CD8-positive, alpha-beta memory T cell (primary cell): ENCODE measurements at places on chromosomes 12 and 14.
A peak's percentile ranks its signal among the peaks of the same experiment; 100 is the strongest.

DNA sequence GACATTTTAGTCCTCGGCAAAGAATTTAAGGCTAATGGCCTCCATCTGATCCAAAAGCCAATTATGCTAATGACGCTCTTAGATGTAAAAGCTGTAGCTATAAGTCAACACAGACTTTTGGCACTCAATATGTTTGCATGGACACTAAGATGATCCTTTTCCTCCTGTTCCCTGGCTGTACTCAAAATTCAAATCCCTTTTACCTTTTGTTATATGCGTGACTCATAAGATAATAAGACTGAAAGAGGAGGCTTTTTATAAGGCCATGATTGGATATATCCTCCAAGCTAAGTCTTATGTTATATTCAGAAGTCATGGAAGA is 89.8 kb downstream of the PDZRN4 start:
- no peak for DNase-seq

- DNase-seq = no peak
Measured at GRCh38 chr12:103855896-103856657, 15.0 kb upstream of the NT5DC3 start.

DNA sequence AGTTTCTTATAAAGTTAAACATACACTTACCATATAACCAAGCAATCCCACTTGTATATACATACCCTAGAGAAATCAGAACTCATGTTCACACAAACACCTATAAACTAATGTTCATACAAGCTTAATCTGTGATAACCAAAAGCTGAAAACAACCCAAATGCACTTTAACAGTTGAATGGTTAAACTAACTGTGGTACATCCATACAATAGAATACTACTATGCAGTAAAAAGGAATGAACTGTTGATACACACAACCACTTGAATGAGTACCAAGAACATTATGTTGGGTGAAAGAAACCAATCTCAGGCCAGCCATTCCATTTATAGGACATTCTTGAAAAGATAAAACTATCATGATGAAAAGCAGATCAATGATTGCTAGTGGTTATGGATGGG is 427.6 kb downstream of the DPF3 start:
- DNase-seq = no peak

GRCh38 chr12:85626001-85626783 is 210.0 kb downstream of the RASSF9 start:
- DNase-seq = no peak

DNA sequence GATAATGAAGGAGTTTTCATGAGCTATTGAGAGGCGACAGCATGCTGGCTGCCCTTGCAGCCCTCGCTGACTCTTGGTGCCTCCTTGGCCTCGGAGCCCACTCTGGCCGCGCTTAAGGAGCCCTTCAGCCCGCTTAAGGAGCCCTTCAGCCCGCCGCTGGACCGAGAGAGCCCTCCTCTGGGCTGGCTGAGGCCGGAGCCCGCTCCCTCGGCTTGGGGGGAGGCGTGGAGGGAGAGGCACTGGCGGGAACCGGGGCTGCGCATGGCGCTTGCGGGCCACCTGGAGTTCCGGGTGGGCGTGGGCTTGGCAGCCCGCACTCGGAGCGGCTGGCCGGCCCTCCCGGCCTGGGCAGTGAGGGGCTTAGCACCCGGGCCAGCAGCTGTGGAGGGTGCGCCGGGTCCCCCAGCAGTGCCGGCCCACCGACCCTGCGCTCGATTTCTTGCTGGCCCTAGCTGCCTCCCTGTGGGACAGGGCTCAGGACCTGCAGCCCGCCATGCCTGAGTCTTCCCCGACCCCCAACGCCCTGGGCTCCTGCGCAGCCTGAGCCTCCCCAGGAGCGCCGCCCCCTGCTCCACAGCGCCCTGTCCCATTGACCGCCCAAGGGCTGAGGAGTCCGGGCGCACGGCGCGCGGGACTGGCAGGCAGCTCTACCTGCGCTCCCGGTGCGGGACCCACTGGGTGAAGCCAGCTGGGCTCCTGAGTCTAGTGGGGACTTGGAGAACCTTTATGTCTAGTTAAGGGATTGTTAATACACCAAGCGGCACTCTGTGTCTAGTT is 20.1 kb upstream of the PAWR start:
- no peak for DNase-seq

GRCh38 chr14:61934385-61934784 is 172.2 kb downstream of the SNAPC1 start:
- no peak for DNase-seq

- DNase-seq = no peak
Measured at GRCh38 chr14:84152452-84152851, 1377.5 kb upstream of the FLRT2 start.

- no peak for DNase-seq
Measured at GRCh38 chr14:21735200-21735599, 61.6 kb upstream of the OR4E1 start.

GRCh38 chr14:64440494-64440893 is 24.8 kb upstream of the AKAP5 start:
- DNase-seq = no peak

DNA sequence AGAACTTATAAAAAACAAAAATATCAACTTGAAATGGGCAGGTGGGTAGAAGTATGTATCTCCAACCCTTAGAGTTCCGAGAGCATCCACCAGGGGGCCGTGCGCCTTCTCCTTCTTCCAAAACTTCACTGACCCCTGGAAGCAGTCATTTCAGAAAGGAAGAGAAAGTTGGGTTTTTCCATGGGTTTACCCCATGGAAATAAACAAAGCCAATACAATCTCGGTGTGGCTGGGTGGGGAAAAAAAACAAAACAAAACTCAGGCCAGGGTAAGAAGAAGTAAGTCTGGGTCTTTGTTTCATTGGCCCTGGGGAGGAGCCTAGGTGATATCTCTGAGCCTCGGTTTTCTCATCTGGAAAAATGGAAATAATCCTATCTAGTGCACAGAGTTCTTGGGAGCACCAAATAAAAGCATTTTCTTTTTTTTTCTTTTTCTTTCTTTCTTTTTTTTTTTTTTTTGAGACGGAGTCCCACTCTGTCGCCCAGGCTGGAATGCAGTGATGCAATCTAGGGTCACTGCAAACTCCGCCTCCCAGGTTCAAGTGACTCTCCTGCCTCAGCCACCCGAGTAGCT is 33.6 kb upstream of the HNF1A start:
- peak; percentile 69 for DNase-seq

GRCh38 chr14:91509083-91509877 is 830 bp downstream of the PPP4R3A start:
- DNase-seq = peak; percentile 20

GRCh38 chr14:105442125-105442524 is 22.5 kb downstream of the MTA1 start:
- DNase-seq = no peak

GRCh38 chr12:94704452-94705306 is 54.3 kb upstream of the TMCC3 start:
- DNase-seq = no peak

DNA sequence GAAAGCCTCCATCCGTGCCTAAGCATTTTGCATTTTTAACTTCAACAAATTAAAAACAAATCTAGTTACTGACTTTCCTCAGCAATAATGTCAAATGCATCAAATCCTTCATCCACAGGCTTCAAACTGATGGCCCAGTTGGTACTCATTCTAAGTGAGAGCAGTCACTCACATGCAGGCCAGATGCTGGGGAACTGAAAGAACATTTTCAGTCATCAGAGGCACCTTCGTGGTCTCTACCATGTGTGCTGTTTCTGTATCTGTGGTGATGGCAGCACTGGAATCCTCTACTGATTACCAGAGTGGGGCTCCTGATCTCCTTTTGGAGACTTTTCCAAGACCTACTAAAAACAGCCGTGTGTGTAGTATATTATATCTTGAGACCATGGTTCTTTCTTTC is 145.2 kb downstream of the PRIMA1 start:
- no peak for DNase-seq

GRCh38 chr12:53005986-53006809 is at the start of gene EIF4B:
TSS of gene EIF4B (plus strand) at chr12:53006456. CDS start at chr12:53006484, 28 bp downstream.
- DNase-seq = peak; percentile 99

DNA sequence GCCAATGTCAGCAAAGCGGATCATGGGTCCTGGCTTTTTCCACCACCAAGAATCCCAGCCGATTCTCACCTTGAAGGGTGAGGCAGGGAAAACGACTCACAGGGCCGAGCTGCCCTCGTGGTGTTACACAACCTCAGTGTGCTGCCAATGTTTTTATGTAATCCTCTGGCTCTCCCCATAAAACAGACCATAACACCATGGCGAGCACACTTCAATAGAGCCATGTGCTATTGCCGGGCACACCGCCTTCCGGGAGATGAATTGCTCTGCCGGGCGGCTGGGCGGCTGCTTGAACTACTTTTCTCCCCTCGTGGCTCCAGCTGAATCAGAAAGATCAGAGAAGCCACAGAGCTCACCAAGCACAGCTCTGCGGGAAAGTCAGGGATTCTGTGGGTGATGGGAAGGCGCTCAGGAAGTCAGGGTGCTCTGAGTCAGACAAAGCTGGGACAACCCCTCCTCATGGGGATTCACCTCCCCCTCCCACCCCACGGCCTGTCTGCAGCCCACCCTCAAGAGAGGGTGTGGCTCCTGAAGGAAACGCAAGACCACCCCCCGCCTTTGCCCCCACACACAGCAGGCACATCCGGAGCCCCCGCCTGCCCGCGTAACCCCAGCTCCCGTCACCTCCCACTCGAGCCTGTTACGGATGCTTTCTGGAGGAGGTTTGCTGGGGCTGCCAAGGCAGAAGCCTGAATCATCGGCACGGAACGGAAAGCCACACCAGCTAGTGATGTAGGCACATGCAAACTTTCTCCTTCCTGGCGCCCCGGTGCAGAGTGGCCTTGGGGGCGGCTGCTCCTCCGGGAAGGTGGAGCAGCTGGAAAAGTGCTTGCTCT is 1.8 kb downstream of the GALNT9 start:
- DNase-seq = no peak

GRCh38 chr14:77105145-77105939 is 7.3 kb downstream of the CIPC start:
- no peak for DNase-seq

DNA sequence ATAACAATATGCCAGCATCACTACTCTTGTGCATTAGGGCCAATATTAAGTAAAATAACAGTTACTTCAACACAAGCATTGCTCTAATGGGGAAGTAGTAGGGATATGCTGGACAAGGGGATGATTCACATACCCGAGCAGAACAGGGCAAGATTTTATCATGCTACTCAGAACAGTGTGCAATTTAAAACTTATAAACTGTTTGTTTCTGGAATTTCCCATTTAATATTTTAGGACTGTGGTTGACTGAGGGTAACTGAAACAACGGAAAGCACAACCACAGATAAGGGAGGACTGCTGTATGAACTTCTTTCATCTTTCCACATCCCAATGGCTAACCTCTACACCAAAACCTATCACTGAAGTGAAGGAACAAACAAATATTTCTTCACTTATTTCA is 36.8 kb downstream of the SARNP start:
- no peak for DNase-seq

DNA sequence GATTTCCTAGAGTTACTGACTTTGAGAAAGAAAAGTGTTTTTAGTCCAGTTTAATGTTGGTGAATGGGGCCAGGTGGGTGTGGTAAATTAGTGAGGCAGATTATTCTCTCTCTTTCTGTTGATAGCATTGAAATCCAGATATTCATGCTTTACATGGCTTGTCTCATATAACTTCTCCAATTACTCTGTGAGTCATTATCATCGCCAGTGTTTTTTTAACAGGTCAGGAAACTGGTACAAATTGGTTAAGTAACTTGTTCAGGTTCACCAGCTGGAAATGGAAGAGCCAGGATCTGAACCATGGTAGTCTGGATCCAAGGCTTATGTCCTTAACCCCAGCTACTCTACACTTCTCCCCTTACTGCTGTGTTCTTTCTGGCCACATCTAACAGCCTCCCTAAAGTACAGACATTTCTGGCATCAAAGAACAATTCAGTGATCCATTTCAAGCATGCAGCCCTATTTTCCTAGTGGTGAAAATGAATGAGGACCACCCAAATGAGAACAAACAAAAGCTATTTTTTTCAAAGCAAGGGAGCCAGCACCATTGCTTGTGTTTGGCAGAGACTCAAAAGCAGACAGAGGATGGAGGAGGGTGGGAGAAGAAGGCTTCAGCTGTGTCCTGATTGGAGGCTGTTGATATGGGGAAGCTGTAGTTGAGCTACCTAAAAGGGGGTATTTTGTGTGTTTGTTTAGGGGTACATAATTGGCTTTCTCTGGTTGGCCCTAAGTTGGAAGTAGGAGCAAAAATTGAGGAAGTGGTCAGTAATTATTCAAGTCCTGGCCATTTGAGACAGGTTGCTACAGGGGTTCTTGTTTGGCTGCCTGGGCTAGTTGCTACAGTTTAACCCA is 1.7 kb downstream of the IRAK3 start:
- DNase-seq = no peak

DNA sequence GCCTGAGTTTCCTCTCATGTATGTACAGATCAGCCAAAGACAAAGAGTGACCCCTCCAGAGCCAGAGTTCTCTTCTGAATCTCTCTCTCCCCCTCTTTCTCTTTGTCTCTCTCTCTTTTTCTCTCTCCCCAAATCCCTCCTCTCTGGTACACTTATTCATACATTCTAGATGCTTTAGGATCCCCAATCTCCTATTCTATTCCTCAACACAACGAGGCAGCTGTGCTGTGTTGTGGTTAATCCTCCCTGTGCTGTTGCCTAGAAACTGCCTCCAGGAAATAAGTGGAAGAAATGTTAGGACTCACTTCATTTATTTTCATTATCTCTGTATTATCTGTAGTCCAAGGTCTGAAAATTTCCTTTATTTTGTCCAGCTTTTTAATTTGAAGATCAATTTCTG is 350.5 kb upstream of the OR4E1 start:
- no peak for DNase-seq

GRCh38 chr12:52356031-52356761 is 11.1 kb downstream of the KRT85 start:
- no peak for DNase-seq

GRCh38 chr14:68506021-68506644 is 286.7 kb downstream of the ZFP36L1 start:
- no peak for DNase-seq

DNA sequence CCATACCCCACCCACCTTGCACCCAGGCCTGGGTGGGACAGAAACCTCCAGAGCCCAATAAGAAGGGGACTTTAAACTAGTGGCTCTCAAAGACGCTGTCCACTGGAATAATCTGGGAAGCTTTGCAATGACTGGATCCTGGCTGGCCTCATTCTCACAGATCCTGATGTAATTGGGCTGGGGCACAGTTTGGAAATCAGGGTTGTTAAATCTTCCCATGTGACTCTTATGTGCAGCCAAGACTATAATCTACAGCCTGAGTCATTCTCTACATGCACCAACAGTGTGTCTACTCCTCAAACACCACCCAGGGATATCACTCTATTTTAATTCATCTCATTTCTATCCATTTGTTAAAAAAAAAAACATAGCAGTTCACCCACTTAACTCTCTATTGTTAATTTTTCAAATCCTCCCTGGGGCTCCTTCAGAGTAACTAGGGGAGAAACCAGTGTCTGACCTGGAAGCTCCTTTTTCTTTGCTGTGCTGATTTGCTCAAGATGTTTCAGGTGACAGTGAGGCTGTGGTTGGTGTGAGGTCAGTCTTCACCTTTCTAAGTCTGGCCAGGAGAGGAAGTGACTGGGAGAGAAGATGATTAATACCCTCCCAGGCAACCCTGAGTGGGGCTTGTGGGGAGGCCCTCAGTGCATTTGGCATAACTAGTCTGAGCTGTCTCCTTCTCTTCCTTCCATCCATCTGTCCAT is 211.6 kb upstream of the SFSWAP start:
- no peak for DNase-seq
